ENCODE measurements at places on chromosomes 11 and 22.

GRCh38 chr11:84687433-84687832 lies 939.7 kb downstream of the DLG2 start:
- DNase-seq, result no peak
- no peak overlapping the region for H3K27ac ChIP-seq
- H3K4me3 ChIP-seq, result no peak overlapping the region

DNA sequence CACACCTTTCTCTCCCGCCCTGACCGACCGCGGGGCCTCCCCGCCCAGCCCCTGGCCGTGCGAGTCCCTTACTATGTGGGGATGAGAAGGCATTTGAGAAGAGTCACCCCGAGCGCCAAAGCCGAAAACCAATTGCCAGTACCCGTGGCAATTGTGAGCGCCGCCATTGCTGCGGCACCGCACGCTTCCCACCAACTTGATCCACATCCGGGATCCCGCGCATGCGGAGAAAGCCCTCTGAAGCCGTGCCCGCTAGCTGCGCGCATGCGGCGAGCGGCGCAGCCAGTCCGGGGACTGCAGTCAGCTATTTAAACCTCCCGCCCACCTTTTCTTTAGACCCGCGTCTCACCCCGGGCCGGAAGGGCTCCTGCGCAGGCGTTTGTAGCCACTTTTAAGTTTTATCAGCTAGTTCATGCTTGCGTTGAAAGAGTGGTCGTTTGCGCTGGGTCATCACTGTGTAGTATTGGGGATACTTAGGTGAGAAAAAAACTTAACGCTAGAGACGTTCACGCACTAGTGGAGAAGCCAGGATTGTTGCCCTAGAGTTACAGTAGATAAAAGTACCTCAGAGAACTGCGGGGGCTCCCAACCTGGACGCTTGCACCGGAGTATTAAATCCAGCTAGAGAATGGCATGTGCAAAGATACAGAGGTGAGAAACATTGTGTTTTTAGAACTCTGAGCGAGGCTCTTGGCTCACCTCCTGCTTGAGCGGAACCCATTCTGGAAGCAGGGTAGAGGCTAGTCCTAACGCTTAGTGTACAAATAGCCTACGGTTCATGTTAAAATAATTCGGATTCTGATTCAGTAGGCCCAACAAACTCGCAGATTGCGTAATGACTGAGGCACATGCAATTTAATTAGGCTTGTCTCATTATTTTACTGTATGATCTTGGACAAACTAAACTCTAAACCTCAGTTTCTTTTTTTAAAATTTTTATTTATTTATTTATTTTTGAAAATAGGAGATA lies at the start of gene ALG8:
Gene ALG8 (minus strand): TSS at position 205 of the 970 bp plus-strand sequence. CDS start 38 bp downstream, at position 167.
- DNase-seq, result peak; percentile 83
- H3K4me3 ChIP-seq, result peak within 1 kb of the TSS; percentile 81
- H3K4me1 ChIP-seq, result peaks cover 12% of the 10 kb centered on the region
- no peaks in the 10 kb centered on the region for H3K27me3 ChIP-seq
- no peaks in the 10 kb centered on the region for H3K36me3 ChIP-seq

DNA sequence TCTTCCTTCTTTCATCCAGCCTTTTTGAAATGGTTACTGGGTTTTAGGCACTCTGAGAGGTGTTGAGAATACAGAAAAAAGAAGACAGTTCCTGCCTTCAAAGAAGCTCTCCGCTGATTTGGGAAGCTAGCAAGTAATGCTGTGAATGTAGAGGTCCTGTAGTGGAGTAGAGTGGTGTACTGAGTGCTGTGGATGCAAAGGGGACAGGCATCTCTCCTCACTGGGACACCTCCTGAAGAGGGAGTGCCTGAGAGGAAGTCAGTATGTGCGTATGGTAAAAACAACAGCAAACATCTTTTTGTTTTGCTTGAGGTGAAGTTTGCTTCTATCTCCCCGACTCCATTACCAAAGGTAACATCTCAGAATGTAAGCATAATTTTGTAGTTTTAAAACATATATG lies 77.5 kb downstream of the EXT2 start:
- no peak for DNase-seq
- no peaks in the 10 kb centered on the region for H3K4me1 ChIP-seq
- H3K36me3 ChIP-seq, result peaks cover 3% of the 10 kb centered on the region

GRCh38 chr22:22681221-22681739 lies 36.9 kb downstream of the GGTLC2 start:
- H3K4me3 ChIP-seq, result no peak overlapping the region
- H3K27ac ChIP-seq, result no peak overlapping the region
- no peak for DNase-seq

GRCh38 chr11:76978818-76979217 lies 55.4 kb upstream of the B3GNT6 start:
- no peak overlapping the region for H3K4me3 ChIP-seq
- no peak for DNase-seq
- H3K36me3 ChIP-seq, result no peaks in the 10 kb centered on the region
- no peaks in the 10 kb centered on the region for H3K4me1 ChIP-seq
- H3K27me3 ChIP-seq, result no peaks in the 10 kb centered on the region
- no peak overlapping the region for H3K27ac ChIP-seq
